Mesenteric fat pad (tissue), 1 donor: ENCODE measurements at places on chromosomes 13 and 19. TPM values are rescaled to one million over a fixed set of nuclear protein-coding genes. Genes with fewer than 3 reads are reported as not detected.

Gene PSPN
- 0.87 TPM for total RNA-seq

Gene ZNF556
- not detected for total RNA-seq

Gene OR2Z1
- not detected for total RNA-seq

Gene C5AR1
- 135 TPM for total RNA-seq

Gene OLFM2
- total RNA-seq = 15.9 TPM

DNA sequence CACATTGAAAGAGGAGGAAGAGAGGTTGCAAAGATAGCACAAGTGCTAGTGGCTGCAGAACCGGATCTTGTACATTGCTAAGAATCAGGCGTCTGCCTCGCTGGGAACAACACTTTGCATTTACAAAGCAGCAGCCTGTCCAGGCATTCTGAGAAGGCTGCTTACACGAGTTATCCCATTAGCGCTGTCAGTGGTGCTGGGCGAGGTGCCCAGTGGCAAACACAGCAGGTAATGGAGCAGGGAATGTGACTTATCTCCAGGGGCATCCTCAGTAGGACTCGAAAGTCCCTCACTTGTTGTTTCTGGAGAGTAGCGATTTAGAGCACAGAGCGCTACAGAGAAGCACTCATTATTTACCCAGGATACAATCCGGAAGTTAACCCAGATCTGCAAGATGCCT, 209.6 kb downstream of the OLFM4 start:
- DNase-seq = no peak

GRCh38 chr19:32555786-32556185, 25.2 kb upstream of the PDCD5 start:
- peak; percentile 28 for DNase-seq

DNA sequence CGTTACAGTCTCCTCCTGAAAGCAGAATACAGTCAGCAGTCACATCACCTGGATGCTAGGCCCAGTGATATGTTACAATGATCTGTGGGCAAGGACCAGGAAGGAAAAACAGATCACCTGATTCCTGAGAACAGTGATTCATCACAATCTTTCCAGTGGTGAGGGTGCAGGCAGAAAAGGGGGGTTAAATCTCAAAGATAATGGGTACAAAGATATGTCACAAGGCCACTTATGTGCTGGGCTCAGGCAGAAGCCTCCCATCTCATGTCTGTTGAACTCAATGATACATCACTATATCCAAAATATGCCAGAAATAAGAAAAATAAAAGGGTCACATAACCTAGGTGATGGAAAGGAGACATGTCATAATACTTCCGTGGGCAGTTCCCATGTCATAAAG, 10.8 kb upstream of the ZNF91 start:
- no peak for DNase-seq

- DNase-seq = peak; percentile 51
These were observed 59.1 kb upstream of the GPR183 start for GRCh38 chr13:99366075-99366987.

GRCh38 chr19:18379803-18380747, 5.9 kb upstream of the GDF15 start:
- DNase-seq = no peak

GRCh38 chr13:31110617-31111016, 51.1 kb downstream of the HSPH1 start:
- no peak for DNase-seq
